ENCODE measurements at places on chromosomes 3 and 15.

GRCh38 chr3:193981504-193981903 is 154.4 kb upstream of the HES1 start:
- no peak for DNase-seq

DNA sequence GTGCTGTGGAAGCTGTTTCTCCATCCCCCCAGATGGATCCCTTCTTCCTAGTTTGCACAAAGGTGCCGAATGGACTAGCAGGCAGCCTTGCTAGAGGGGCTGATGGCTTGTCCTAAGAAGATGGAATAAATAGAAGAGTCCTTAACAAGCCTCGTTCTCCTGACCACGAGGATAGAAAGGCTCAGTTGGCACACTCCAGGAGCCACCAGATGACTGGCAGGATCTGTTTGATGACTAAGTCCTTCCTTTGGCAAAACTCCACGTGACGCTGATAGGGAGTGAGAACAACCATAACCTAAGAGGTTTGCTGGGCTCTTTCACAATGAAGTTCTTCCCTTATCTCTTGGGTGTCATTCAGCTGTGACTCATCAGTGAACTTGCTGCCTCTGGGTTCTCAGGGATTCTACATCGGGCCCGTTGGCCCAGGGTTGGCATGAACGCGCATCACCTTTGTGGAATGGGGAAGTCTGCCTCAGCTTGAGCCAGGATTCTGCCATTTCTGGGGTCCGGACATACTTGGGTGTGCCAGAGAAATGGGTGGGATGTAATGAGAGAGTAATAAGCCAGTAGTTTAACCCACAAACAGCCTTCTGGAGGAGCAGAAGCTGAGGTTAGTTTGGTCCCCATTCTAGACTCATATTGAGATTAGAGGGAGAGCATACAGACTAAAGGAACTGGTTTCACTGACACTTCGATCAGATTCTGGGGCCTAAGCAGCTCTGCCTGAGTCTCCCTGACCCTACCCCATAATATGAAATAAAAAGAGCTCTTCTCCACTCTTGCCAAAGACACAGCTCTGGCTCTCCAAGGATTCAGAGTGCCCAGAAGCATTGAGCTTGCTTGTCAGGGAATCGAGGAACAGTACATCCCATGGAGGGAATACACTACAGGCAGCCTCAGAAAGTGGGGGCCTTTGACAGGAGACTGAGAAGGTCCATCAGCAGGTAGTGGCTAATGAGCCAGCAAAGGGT is 2.0 kb upstream of the MELTF start:
- DNase-seq = no peak

DNA sequence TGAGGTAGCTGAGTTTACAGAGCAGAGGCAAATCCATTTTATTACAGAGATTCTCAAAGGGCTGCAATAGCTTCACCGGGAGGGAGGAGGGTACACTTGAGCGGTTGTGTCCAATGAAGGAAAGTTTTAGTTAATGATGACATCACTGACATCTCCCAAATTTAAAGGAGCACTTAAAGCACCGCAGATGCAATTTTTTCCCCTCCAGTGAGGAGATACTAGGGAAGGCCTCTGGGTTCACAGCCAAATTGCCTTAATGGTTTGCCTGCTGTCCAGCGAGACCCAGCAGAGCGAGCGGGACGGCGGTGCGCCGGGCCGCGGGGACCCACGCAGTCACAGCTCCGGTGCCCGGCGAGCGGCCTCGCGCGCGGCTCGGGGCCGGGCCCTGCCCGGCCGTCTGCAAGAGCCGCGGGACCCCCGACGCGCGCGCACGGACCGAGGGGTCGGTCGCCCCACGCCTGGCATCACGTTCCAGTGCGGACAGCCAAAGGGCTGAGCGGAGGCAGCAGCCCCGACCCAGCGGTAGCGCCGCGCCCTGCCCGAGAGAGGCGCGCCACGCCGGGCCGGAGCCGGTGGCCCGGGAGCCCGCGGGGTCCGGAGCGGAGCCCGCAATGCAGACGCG is 160.5 kb upstream of the CHRNA7 start:
- no peak for DNase-seq

GRCh38 chr15:93141371-93141794 is 52.4 kb upstream of the RGMA start:
- DNase-seq = no peak

GRCh38 chr3:124999897-125000435 is 55.8 kb downstream of the HEG1 start:
- no peak for DNase-seq

DNA sequence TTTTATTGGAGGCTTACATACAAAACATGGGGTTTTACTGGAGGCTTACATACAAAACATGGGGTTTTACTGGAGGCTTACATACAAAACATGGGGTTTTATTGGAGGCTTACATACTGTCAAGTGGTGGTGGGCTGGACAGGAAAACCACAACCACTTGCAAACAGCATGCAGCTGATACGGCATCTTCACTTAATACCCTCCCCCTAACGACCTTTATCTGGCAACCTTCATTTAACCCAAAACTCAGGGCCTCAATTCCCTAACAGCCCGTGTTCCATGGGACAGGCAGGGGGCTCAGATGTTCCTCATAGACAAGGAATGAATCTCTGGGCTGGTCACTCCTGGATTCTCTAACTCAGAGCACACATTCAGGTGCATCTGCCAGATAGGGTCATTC is 137.1 kb downstream of the CD47 start:
- no peak for DNase-seq

- no peak for DNase-seq
These were observed 6.4 kb downstream of the C3orf52 start for GRCh38 chr3:112092496-112093179.

- DNase-seq = no peak
These were observed 59.9 kb downstream of the RPL39L start for GRCh38 chr3:187079090-187080022.

GRCh38 chr15:85099195-85099803 is 117.6 kb downstream of the PDE8A start:
- no peak for DNase-seq

DNA sequence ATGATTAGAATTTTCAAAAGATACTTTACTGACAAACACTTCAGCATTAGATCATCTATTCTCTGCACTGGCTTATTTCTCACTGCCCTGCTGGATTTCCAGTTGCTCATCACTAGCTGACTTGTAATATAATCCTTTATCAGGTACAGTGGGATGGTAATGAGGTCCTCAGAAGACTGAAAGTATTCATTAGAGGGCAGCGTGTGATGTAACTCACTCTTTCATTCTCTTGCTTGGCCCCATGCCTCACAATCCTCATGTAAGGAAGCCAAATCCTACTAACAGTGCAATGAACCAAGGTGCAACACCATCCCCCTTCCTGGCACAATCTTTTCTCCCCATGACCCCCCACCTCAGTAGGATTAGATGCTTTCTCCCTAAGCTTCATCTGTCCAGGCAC is 289.9 kb downstream of the CTNNB1 start:
- no peak for DNase-seq

DNA sequence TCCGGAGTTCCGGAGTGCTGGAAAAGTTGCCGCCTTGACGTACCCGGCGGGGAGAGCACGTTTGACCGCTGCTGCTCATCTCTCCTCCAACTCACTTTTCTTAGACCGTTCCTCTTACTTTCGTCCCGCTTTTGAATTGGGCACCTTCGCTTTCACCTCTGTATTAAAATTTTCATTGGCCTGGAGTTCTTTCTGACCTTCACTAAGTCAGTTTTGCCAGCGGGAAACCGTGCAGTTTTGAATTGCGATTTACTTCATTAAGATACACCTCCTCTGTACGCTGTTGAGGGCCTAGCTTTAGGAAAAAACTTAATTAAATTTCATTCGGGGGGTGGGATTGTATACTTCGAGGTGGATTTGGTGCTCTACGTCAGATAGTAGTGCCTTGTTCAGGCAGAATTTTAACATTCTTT is 1.3 kb downstream of the GMPS start:
- no peak for DNase-seq

- DNase-seq = no peak
These were observed 550.0 kb upstream of the ALCAM start for GRCh38 chr3:104816716-104817115.

DNA sequence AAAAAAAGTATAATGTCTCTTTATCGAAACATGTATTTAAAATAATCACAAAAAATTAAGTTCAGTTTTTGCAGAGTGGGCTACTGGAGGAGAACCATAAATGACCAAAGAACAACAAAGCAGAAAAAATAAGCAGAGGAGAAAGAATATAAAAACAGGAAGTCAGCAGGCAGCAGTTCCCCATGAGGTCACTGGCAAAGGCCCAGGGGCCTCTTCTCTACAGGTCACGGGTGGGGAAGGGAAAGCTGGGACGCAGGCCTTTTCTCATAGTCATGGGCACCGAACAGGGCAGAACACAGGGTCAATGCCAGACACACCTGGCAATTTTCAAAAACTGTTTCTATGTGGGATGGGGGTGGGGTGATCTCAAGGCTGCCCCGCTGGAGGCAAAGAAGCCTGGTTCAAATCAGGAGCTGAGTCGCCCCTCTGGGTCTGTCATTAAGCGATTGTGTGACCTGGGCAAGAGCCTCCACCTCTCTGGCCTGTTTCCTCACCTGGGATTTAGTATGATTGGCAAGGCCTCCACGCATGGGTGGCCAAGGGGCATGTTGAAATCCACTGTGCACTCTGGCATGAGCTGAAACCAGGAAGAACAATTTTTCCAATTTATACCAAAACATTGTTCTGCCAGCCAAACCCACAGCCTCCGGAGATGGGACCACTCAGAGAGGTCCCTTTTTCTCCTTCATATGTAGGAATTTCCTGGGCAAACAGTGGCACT is 43.8 kb upstream of the UACA start:
- DNase-seq = no peak

DNA sequence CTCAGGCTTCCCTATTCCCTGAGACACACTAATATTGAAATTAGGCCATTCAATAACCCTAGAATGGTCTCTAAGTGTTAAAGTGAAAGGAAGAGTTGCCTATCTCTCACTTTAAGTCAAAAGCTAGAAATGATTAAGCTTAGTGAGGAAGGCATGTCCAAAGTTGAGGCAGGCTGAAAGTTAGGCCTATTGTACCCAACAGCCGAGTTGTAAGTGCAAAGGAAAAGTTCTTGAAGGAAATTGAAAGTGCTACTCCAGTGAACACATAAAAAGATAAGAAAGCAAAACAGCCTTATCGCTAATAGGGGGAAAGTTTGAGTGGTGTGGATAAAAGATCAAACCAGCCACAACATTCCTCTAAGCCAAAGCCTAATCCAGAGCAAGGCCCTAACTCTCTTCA is 117.9 kb upstream of the SPATA12 start:
- no peak for DNase-seq

GRCh38 chr3:53939813-53940212 is 48.2 kb upstream of the SELENOK start:
- DNase-seq = no peak

GRCh38 chr15:75100679-75101078 is 77.3 kb downstream of the PPCDC start:
- no peak for DNase-seq

DNA sequence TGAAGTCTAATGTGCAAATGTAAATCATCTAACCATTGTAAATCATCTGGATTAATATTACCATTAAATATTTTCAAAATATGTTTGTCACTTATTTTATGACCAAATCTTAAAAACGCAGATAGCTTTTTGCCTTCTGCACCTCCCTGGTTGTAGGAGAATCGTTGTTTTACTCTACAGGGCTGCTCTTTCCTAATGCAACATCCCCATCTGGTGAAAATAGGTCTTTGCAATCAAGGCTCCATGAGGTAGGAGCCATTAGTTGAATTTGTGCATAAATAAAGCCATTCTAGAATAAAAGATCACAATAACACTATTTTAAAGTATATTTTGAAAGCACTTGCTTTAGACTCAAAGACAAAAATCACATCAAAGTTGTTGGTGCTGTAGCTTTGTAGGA is 535.6 kb upstream of the AGTR1 start:
- no peak for DNase-seq

- DNase-seq = no peak
These were observed 4.8 kb upstream of the CDAN1 start for GRCh38 chr15:42741710-42742109.

- no peak for DNase-seq
These were observed 15.1 kb downstream of the BOC start for GRCh38 chr3:113226491-113226890.

- no peak for DNase-seq
These were observed 511 bp upstream of the RARB start for GRCh38 chr3:25427563-25427941.

DNA sequence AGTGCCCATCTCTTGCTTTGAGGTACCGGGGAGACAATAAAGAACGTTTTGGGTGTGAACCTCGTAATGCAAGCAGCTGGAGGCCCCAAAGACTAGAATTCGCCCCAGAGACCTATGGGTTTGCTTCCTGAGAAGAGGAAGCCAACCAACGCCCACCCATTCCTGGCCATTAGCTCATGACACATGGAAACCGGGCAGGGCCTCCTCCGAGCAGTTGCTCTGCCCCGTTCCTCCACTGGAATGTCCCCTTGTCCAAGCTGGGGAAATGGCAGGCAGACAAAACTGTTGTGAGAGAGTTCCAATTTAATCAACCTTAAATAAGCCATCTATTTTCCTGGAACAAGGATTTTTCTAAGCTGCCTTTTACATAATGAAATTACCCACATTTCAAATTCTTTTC is 250.9 kb upstream of the IGF1R start:
- DNase-seq = no peak

DNA sequence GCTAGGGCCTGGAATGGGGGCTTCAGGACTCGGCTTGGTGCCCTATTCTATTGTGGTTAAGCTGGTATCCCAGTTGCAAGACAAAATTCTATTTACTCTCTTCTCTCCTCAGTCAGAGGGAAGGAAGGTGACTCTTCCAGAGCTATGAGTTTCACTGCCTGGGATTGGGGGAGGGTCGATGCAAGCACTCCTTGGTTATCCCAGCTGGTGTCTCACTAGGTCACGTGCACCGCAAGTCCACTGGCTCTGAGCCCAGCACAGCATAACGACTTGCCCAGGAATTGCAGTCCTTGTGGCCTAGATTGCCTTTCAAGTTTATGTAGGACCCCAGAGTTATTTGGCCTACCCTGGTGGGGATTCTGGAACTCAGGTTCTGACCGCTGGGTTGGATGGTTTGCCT is 958.8 kb downstream of the IGSF11 start:
- DNase-seq = no peak

DNA sequence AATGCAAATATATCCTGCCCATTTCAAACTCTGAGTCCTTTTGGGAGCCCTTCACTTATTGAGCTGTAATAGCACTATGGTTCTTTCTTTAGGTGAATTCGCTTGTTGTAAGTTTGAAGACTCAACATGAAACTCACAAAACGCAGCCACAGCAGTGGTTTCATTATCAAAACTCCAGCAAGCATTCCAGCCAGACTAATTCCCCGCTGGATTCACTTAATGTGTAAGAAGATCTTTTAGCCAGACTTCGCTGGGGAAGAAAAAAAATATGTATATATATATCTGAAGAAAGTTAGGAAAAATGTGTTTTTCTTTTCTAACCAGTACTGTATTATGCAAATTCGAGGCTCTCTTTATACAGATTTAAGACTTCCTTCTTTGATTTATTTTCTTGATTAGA is 241.1 kb downstream of the WNT5A start:
- no peak for DNase-seq

DNA sequence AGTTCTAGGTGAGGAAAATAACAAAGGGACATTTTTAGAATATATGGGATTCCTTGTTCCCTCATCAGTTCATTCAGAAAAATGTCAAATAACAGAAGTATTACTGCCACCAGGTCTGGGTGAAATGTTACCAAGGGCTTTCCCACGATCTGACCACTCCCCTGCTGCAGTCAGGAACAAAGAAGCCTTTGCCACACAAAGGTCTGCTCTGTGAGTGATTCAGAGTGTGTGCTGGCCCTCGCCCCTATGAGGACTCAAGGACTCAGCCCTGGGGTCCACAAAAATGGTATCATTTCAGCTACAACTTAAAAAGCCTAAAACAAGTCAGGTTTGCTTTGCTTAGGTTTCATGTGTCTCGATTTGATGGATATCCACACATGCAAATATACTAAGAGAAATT is 5.0 kb downstream of the MKRN3 start:
- DNase-seq = no peak

GRCh38 chr3:177464392-177465256 is 267.3 kb upstream of the TBL1XR1 start:
- DNase-seq = no peak
